Fibroblast of villous mesenchyme (primary cell): ENCODE measurements at places on chromosomes 3 and 15. TPM values are rescaled to one million over a fixed set of nuclear protein-coding genes. Genes with fewer than 3 reads are reported as not detected.

The SLC9C1 gene
- total RNA-seq, result under 0.01 TPM in 1 of 2 replicates, not detected in the other

GRCh38 chr3:10434938-10435336 lies 70.4 kb downstream of the ATP2B2 start:
- DNase-seq, result no peak

GRCh38 chr3:161149529-161149928 lies 44.4 kb upstream of the B3GALNT1 start:
- DNase-seq, result peak; percentile 87

The COLQ gene
- total RNA-seq, result 0.43 and 0.64 TPM in 2 replicates

DNA sequence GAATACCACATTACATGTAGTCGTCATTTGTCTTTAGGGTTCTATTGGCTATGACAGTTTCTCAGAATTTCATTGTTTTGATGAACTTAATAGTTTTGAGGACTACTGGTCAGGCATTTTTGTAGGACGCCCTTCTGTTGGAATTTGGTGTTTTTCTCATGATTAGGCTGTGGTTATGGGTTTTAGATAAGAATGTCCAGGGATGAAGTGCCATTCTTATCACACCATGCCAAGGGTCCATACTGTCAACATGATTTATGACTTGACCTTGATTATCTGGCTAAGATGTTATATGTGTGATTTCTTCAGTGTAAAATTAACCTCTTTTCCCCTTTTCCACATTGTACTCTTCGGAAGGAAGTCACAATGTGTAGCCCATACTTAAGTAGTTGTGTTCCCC lies 135.3 kb downstream of the DIPK2A start:
- DNase-seq, result no peak

The FOXP1 gene
- 55.7 and 97.3 TPM in 2 replicates for total RNA-seq

- peak; percentile 48 for DNase-seq
These were observed 2.5 kb upstream of the ADIPOQ start for GRCh38 chr3:186839874-186840641.

DNA sequence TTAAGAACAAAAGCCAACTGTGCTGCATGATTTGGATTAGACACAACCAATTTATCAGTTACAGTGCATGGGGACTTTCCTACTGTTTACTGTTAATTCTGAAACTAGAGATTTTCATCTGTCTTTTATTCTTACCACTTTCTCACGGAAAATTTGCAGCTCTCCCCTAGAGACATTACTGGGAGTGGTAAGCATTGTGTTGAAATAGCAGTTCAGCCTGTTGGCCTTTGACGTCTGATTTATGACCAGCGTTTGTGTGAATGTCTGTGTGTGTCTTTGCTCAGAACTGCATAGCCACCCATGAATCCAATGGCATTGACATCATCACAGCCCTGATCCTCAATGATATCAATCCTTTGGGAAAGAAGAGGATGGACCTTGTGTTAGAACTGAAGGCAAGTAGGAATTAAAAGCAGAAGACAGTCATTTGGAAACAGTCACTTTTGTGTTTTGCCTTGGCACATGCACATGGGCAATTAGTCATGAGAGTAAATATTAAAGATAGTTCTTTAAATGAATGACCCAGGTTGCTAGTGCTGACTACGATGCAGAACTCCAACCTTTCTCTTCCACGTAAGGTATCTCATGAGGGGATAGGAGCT lies 202.2 kb upstream of the BHLHE40 start:
- DNase-seq, result peak; percentile 92

DNA sequence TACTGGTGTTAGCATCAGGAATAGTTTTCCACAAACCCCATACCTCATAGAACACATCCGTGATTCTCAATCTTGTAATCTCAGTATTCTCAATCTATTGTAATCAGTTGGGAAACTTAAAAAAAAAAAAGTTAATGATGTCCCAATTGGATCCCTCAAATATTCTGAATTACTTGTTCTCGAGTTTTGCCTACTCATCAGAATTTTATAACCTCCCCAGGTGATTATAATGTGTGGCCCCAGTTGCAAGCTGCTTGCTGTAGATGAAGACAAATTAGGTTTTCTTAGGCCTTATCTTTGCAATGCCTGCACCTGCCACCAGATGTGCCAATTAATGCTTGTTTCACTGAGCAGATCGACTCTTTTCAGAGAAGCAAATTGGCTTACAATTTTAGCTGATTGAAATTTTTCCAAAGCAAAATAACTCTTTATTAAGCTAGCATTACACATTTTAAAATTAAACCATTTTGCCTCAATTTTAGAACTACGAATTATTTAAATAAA lies 19.0 kb upstream of the DIPK2A start:
- no peak for DNase-seq

DNA sequence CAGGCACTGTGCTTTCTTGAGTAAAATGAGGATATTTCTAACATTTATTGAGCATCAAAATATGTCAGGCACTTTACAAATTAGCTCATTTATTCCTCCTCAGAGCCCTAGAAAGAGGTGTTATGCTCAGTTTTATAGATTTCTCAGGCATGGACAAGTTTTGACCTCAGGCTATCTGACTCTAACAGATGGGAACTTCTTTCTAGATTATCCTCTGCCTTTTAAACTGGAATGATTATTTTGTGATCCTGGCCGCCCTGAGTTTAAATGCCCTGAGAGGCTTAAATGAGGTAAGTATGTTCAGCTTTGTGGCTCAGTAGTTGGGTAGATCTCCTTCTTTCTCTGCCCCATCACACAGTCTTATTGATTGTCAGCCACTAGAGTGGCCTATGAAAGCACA lies 32.3 kb upstream of the ATP1B3 start:
- DNase-seq, result no peak

- peak; percentile 75 for DNase-seq
These were observed 132.8 kb downstream of the PGPEP1L start for GRCh38 chr15:98874773-98875172.

The SCG5 gene
- total RNA-seq, result 8.7 and 17.7 TPM in 2 replicates

DNA sequence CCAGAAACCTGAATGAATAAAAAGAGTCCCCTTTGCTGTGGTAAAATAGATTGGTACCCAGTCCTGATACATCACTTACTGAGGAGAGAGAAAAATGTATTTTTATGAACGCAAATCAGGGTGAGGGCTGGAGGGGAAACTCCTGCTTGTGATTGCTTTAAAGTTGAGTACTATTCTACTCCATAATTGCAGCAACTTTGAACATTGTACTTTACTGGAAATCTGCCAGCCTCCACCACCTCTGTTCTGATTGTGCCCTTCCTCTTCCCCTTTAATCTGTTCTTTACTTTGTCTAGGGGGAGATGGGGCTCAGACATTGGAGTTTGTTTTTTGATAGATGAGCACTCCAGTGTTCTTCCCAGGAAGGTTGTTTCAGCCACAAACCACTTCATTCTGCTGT lies 81.9 kb downstream of the C3orf38 start:
- DNase-seq, result no peak

DNA sequence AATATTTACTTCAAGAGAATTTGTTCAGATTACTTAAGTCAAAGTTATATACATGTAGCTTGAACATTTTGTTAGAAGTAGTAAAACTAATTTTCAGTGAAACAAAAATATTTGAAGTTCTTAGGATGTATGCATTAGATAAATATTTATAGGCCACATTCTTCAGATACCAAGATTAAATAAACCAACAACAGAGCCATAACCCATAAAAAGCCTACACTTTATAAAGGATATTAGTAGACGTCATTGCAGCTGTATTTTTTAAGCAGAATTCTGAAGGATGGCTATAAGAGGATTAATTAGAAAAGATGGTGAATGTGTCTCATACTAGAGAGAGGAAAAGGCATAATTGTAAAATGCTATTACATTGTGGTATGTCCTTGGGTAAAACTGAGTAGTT lies 449.7 kb upstream of the ALCAM start:
- DNase-seq, result peak; percentile 69

DNA sequence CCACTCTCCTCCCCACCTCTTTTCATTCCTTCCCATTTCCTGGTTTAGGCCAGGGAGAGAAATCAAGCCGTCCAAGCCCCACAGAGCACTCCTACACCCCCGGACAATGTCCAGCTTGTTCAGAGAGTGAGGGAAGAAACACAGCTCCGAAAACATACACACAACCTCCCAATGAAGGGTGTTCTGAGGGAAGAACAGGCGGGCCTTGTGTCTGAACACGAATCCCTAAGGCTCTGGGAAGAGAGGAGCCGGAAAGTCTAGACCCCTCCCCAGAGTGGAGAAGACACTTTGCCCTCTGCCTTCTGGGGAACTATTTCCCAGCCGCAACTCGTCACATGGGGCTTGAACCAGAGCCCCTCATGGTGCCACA lies 30.5 kb downstream of the ACAN start:
- DNase-seq, result no peak

GRCh38 chr15:70967646-70968045 lies 75.0 kb downstream of the LRRC49 start:
- DNase-seq, result no peak

GRCh38 chr15:50140098-50140497 lies 21.1 kb upstream of the ATP8B4 start:
- no peak for DNase-seq

DNA sequence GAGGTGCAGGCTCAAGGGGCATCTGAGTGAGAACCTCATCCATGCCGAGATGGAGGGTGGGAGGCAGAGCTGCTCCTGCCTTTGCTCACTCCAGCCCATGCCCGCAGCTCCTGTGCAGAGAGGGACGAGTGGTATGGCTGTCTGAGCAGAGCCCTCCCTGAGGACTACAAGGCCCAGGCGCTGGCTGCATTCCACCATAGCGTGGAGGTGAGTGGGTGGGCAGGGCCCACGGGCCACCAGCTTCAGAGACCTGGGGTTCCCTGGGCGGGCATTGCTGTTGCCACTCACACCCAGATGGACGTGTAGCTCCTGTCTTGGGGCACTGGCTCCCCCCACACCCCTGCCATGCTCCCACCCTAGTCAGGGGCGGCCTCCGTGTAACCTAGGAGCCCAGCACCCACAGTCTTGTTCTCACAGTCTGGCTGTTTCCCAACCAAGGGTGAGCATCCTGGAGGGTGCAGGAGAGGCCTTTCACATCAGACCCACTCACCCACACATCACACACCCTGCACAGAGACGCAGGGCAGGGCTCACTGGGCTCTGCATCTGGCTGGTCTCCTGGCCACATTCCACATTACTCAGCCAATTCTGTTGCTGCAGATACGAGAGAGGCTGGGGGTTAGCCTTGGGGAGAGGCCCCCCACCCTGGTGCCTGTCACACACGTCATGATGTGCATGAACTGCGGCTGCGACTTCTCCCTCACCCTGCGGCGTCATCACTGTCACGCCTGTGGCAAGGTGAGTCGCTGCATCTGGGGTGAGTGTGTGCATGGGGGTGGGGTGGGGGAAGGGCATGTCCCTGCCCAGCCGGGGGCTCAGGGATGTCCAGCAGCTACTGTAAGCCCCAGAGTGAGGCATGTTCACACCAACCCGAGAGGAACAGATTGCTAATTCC lies 25.3 kb upstream of the NR2C2 start:
- DNase-seq, result no peak

The LIPH gene
- under 0.01 TPM in 2 replicates for total RNA-seq

DNA sequence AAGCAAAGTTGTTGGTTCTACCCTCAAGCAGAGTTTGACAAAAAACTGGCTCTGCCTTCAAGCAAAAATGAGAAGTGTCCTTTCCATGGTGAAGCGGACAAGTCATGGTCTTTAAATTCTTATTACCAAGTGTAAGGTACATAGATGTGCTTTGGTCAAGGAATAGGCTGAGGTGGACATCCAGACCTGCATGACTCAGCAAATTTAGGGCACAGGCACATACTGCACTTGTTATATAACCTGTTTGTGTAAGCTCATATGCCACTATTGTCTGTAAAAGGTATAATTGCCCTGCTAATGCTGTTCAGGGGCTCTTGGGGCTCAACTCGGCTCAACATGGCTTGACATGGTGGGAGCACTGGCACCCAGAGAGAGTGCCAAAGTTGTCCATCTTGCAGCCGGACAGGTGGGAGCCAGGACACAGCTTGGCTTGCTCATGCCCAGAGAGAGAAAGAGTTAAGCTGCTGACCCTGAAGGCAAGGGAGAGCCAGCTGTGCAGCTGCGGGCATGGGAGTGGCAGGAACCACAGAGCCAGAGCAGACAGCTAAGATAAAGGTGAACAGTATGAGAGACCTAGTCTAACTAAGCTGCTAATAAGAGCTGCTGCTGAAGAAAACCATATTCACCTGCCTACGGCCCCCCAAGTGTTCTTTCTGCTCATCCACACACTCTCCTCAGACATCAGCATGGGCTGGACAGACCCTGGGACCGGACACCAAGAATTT lies 17.7 kb downstream of the MCCC1 start:
- no peak for DNase-seq

DNA sequence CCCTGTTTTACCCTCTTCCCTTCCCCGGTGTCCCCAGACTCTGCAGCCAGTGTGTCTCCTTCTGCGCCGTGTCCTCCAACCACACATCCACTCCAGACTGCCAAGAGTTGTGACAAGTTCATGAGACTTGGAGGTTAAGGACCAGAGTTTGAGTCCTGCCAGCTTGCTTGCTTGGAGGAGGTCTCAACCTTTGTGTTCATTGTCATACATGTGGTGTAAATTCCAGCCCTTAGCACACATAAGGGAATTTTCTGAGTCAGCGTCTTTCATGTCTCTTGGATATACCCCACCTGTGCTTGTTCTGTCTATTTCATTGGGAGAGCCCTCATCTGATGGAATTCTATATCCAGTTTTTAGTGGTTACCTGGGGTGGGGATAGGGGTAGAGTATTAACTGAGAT lies 13.3 kb downstream of the CORO2B start:
- DNase-seq, result no peak

DNA sequence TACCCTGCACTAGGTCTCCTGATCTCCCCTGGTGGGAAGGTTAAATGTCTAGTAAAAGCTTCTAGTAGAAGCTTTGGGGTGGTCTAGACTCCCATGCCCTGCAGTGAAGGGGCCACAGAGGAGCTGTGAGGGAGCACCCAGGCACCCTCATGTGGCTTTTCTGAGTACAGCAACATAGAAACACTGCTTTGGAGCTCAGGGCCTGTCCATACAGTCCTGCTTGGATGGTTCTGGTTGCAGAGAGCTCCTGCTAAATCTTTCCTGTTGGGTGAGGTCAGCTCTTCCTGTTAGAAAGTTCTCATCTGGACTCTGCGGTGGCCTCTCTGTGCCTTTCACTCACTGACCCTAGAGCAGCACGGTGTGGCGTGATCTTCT lies 47.8 kb downstream of the GPD1L start:
- peak; percentile 25 for DNase-seq

DNA sequence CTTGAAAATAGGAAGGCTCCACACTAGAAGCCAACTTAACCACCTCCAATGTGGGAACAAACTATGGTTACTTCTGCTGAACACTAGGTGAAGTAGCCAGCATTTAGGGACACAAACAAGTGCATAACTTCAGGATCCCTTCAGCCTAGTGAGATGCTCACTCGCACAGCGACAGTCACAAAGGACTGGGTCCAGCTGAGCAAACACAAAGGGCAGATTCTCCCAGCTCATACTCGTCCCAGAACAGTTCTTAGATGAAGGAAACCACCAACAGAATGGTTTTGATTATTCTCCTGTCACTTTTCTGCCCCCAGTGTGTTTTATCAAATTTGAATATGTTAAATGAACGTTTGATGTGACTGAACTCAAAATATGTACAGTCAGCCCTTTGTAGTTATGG lies 201.6 kb downstream of the KCNAB1 start:
- DNase-seq, result no peak

DNA sequence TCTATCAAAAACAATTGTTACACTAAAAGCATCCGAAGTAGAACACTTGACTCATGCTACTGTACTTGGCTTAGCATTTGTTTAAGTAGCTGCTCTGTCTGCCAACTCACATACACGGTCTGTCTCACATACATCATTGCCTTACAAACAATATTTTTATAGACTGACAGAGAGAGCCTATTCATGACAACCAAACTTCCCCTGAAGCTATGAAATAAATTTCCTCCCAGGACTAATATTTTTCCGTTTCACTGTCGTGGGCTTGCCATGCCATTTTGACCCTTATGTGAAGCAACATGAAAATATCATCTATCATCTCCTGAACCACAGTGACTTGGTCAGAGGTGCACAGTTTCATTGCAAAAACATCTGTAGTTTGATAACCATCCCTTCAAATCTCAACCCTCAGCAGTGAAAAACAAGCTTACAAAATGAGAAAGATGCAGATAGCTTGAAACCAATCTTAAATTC lies 66.5 kb upstream of the PYGO1 start:
- peak; percentile 51 for DNase-seq
